ENCODE measurements at places on chromosomes 1 and 21.
A peak's percentile ranks its signal among the peaks of the same experiment; 100 is the strongest.

GRCh38 chr1:243799908-243800307 is 50.1 kb downstream of the AKT3 start:
- no peak for DNase-seq

GRCh38 chr21:43820466-43820865 is 31.1 kb downstream of the RRP1 start:
- DNase-seq = no peak

- no peak for DNase-seq
These were observed 37.2 kb upstream of the BCAS2 start for GRCh38 chr1:114618606-114619005.

DNA sequence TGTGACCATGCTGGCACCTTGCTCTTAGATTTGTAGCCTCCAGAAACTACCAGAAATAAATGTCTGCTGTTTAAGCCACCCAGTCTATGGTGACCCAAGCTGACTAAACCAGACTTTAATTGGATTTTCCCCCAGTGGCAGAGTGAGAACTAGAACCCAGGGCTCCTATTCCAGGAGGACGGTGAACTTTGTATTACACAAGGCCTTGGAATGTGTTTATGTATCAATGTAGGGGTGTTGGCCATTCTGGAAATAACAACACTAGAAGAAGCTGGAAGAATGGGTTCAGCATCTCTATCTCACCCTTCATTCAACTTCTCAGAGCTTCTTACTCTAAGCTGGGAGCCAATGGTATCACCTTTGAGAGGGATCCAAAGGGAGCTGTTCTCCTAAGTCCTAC is 37.0 kb downstream of the ARHGEF11 start:
- no peak for DNase-seq

GRCh38 chr21:35090403-35090802 is 41.3 kb upstream of the RUNX1 start:
- DNase-seq = no peak

GRCh38 chr1:203065986-203066385 is 19.8 kb downstream of the MYOG start:
- DNase-seq = no peak

- no peak for DNase-seq
These were observed 94.1 kb downstream of the GALNT2 start for GRCh38 chr1:230160957-230161771.

DNA sequence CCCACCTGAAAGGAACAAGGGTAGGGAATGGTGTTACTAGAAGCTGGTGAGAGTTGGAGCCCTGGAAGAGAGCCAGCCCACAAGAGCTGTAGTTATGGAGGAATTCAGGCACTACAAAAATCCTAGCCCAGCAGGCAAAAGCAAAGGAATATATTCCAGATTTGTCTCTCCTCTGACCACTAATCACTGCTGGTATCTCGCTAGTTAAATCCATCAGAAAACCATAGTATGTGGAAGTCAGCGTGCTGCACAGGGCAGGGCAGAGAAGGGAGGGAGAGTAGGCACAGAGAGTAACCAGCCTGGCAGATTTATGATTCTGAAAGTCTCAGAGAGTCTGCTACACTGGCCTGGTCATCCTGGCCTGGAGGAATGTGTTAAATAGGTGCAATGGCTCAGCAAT is 88.6 kb downstream of the SELENOF start:
- peak; percentile 23 for DNase-seq

DNA sequence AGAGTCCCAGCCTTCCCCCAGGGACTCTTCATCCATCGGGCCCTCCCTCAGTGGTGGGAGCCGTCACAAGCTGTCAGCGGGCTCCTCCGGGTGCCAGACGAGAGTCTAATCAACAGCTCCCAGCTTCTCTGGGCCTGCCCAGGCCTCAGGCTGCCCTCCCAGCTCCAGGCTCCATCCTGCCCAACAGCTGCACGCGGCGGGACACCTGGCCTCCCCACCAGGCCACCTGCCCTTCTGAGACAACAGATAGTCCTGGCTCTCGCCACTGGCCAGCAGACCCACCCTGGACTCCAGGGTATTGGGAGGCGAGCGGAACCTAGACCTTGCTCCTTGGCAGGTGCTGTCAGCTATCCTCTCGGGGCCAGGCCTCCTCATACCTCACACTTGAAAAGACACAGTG is 3.1 kb downstream of the WNT4 start:
- DNase-seq = no peak

- no peak for DNase-seq
These were observed 10.5 kb downstream of the UCK2 start for GRCh38 chr1:165837838-165838364.

- DNase-seq = no peak
These were observed 14.7 kb downstream of the PTTG1IP start for GRCh38 chr21:44858791-44859190.

DNA sequence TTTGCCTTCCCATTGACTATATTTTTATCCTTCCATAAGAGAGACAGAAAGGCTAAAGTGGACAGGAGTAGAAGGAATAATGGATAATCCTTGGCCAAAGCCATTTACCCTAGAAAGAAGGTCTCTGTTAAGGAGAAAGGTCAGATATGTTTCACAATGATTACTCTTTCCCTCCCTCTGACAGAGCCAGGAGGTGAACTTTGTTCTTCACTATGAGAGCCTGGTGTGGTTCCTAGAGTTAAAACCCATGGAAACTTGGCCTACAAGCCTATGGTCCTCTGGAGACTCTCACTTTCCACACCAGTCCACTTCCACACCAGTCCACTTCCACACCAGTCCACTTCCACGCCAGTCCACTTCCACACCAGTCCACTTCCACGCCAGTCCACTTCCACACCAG is 479.9 kb upstream of the ZP4 start:
- DNase-seq = no peak

GRCh38 chr1:48943393-48943792 is 166.7 kb upstream of the BEND5 start:
- DNase-seq = no peak

- DNase-seq = peak; percentile 96
These were observed 87.6 kb upstream of the RUNX1 start for GRCh38 chr21:35136586-35137219.

DNA sequence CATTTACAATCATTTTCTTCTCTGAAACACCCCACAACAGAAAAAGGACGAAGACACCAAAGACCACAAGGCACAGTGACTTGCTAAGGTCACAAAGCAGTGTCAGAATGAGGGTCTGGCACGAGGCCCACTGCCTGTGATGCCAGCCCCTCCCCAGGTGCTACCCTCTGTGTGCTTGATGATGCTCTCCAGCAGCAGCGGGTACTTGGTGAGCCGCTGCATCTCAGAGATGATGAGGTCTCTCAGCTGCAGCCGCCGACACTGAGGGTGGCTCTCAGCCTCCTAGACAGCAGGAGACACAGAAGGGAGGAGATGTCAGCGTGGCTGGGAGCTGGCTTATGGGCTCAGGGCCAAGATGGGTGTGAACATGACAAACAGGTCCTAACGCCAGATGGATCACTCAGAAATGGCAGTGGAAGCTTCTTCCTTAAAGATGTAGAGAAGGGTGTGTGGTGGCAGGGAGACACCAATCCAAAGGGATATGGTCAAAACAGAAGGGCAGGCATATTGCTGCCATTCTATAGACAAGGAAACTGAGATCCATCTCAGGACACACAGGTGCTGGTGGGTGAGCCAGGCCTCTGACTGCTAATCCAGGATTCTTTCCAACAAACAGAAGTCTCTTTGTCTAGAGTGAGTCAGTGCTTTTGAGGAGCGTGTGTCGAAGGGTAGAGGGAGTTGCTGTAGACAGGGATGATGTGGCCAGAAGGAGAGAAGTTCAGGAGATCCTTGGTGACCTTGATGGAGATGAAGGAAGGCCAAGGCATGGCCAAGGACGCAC is 25.6 kb downstream of the LRRC71 start:
- no peak for DNase-seq

DNA sequence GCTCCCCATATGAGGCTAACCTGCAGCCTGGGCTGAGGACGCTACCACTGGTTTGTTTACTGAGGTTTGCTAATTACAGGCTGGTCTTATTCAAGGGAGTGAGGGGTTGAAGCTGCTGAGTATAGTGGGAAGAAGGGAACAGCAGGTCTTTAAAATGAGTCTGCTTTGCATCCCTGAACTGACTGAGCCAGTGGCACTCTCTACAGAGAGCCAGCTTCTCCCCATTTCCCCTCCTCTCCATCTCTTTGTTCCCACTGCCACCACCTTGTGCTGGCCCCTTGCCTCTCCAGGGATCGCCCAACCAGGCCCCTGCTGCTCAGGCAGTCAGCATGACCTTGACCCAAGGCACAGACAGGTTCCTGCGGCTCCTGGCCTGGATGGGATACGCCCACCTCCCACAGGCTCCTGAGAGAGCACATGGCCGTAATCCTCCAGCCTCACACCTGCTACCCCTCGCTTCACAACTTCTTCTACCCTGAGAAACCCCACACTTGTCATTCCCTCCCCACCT is 45.0 kb downstream of the IER5 start:
- DNase-seq = no peak

DNA sequence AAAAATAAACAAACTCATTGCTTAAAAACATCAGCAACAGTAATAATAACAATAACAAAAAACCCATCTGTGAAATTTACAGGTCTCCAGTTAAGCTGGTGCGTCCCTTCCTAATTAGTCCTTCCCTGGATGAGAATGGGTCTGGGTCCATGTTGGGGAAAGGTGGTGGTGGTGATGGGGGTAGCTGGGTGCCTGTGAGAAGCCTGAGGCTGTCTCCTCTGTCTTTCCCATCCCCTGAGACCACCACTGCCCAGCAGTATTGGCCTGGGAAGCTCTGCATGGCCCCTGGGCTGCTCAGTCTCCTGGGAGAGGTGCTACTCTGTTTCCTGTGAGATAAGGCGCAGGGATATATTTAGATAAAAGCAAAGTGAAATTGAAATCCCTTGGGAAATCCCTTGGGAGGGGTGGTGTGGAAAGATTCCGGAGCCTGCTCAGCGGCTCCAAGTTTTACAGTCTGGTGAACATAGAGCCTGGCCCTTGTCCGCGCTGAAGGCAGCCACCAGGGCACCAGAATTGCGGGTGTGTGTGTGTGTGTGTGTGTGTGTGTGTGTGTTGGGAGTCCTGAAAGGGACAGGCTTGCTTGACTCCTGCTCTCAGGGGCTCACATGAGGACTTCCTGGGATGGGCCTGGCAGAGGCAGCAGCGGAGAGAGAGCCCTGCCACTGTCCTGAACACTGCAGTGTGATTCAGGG is 150.2 kb downstream of the FOXD2 start:
- DNase-seq = peak; percentile 64

GRCh38 chr1:72915581-72915980 is 633.2 kb upstream of the NEGR1 start:
- DNase-seq = no peak

All from A172 (cell line).